ENCODE measurements at places on chromosomes 4 and X.
A peak's percentile ranks its signal among the peaks of the same experiment; 100 is the strongest.

- DNase-seq = peak; percentile 86
Observed at GRCh38 chr4:66564901-66565651, 894.8 kb upstream of the EPHA5 start.

DNA sequence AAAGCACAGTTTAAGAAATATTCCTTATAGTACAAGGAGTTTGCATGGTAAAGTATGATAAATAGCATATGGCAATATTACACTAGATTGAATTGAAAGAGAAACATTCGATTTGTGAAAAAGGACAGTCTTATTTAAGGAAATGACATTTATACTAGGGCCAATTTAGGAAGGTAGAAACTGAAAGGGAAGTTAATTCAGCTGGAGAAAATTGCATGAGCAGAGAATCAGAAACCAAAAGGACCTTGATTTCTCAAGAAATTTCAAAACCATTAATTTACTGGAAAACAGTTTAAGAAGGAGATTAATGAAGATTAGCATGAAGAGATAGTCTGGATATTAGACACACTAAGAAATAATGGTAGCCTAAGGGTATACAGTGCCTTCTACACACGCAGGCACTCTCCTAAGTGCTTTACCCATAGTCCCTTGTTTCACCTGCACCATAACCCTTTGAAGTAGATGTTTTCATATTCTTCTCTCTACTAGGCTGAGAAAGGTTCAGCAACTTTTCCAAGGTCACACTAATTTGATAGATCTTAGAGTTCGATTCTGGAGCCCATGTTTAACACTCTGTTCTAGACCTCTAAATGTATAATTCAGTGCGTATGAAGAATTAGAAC lies 259.1 kb upstream of the SLIT2 start:
- no peak for DNase-seq

DNA sequence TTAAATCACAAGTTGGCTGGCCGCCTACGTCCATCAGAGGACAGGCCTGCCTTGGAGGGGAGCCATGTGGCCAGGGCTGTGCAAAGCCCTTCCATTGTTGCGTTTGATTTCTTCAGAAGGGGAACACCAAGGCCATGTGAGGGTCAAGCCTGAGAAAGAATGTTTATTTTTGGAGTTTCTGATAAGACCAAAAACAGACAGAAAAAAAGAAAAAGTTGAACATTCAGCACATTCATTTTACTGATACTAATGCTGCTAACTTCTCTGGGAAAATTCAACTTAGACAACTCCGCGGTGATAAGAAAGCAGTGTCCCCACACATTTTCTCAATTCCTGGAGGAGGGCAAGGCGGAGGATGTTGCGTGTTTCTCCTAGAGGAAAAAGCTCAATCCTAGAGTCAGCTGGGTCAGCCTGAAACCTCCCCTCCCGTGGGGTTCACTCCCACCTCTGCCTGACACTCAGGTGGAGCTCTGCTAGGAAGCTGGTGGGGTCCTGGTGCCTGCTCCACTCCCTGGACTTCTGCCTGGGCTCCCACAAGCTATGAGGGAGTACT lies 63.5 kb downstream of the ANAPC4 start:
- peak; percentile 71 for DNase-seq

DNA sequence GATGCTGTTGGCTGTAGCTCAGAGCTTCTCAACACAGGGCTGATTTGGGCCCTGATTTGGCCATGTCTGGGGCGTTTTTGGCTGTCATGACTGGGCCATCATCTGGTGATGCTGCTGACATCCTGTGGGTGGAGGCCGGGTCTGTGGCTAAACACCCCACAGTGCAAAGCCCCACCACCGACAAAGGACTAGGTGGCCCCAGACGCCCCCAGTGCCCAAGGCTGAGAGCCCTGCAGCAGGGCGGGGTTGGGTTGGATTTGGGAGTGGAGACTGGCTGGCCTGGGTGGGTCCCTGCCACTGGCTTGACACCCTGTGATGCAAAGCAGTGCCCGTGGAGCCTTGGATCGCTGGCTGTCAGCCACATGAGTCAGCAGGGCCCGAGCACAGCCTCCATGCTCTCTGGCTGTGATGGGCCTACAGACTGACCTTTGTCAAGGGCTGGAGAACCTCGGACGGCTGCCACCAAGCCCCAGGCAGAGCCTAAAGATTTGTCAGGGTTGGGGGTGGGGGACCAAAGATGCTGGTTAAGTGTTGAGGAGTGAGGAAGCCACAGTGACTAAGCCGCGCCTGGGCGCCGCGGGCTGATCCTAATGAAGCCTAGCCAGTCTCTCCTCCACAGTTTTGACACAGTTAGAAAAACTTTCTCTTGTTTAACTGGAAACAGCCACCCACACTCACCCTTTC lies 28.3 kb downstream of the CYTL1 start:
- peak; percentile 69 for DNase-seq

- DNase-seq = no peak
Observed at GRCh38 chr4:155903453-155903852, at the start of gene TDO2. Gene TDO2 (plus strand): TSS chr4:155903696. CDS start chr4:155903759, 63 bp downstream.

- no peak for DNase-seq
Observed at GRCh38 chr4:181504924-181505323, 738.3 kb upstream of the TENM3 start.

- no peak for DNase-seq
Observed at GRCh38 chr4:157114671-157115070, 38.7 kb downstream of the GLRB start.

DNA sequence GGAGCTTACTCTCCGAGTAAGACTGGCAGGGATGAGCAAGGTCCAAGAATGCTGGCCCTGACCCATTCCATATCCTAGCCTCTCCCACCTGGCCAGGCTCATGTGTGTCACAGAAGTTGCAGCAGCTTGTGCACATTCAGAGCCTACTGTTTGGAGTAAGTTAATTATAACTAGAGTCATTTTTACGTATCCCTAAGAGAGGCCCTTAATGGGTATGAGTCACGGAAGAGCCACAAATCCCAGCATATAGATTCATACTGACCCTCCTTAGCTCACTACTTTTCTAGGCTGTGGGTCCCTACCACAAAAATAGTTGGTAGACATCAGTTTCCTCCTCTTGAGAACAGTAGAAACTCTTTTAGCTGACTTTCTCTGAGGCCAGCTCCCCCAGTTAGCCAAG lies 118.3 kb upstream of the FRG1 start:
- DNase-seq = no peak

- DNase-seq = peak; percentile 67
Observed at GRCh38 chr4:154004507-154005170, 215.8 kb upstream of the SFRP2 start.

- no peak for DNase-seq
Observed at GRCh38 chrX:66030505-66031317, 9.2 kb downstream of the VSIG4 start.

- no peak for DNase-seq
Observed at GRCh38 chrX:50327235-50327634, 122.7 kb downstream of the CCNB3 start.

- DNase-seq = peak; percentile 12
Observed at GRCh38 chr4:26779674-26780073, 81.0 kb upstream of the STIM2 start.

GRCh38 chrX:129653971-129654651 lies 645 bp downstream of the APLN start:
- no peak for DNase-seq

Measured in NCI-H226 (cell line).